ENCODE measurements at places on chromosomes 2 and 18.
A peak's percentile ranks its signal among the peaks of the same experiment; 100 is the strongest.

DNA sequence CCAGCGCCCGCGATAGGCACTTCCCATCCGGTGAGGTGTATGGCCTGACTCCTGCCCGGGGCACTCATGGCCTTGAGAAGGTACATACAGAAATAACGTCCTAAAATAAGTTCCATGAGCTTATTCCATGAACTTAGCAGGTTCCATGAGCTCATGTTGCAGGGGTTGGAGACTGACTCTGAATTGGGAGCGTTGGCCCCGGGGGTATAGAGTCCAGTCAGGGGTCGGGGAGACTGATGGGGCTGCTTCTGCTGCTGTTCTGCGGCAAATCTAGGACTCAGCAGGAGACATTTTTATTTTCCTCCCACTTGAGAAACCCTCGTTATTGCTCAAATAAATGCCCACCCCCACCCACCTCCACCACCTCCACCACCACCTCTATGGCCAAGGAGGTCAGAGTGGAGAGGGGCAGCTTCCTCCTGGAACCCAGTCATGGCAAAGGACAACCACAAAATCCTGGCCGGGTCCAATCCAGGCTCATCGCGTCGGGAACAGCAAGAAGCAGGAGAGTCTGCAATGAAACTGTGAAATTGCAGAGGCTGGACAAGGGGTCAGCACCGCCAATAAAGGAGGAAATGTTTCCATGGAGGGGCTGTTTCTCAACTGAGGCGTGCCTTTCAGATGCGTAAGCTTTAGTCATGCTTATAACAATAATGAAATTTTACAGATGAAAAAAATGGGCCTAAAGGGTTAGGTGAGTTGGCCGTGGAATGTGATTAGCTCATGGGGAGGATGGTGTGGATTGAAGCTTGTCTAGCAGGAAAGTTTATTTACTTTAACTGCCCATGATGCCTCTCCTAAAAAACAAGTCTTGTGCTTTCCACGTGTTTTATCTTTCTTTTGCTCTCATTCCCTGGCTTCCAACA lies 136.6 kb upstream of the ALKAL2 start:
- DNase-seq: no peak

DNA sequence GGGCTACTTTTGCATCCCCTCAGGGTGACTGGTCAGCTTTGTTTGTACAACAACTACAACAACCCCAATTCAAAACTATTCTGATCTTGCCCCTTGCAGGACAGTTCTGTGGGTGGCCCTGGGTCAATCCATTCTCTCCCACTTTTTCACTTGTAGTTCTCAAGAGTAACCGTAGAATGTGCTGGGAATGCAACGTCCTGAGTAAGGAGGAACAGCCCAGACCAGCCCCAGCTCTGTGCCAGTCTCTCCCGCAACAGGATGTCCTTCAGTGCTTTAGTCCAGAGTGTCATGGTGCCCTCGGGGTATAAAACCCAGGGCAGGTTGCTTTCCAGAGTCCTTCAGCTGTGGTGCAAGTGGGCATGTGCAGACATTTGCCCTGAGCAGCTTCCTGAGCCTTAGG lies 22.1 kb upstream of the TEX51 start:
- no peak for DNase-seq

DNA sequence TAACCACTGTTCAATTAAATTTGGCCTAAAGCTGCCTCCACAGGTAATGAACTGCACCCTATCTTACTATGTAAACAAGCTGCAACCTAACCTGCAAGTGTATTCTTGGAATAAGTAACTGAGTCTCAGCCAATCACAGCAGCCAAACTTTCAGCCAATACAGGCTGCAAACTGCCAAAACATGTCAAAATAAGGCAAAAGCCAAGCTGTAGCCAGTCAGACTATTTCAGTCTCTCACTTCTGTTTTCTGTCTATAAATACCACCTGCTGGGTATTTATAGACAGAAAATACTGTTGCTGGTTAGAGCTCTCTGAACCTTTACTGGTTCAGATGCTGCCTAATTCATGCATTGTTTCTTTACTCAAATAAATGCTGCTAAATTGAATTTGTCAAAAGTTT lies 14.3 kb downstream of the C2orf76 start:
- DNase-seq: no peak

DNA sequence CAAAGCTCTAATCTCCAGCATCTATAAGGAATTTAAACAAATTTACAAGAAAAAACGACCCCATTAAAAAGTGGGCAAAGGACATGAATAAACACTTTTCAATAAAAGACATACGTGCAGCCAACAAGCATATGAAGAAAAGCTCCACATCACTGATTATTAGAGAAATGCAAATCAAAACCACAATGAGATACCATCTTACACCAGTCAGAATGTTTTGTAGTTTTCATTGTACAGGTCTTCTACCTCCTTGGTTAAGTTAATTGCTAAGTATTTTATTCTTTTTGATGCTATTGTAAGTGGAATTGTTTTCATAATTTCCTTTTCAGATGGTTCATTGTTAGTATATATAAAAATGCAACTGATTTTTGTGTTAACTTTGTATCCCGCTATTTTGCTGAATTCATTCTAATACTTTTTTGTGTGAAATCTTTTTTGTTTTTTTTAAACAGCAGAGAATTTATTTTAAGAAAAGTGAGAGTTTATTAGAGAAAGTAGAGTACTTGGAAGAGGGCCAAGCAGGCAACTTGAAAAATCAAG lies 40.7 kb downstream of the SLC39A10 start:
- DNase-seq: no peak

- DNase-seq: peak; percentile 60
Measured at GRCh38 chr18:7830468-7830867, 263.4 kb downstream of the PTPRM start.

DNA sequence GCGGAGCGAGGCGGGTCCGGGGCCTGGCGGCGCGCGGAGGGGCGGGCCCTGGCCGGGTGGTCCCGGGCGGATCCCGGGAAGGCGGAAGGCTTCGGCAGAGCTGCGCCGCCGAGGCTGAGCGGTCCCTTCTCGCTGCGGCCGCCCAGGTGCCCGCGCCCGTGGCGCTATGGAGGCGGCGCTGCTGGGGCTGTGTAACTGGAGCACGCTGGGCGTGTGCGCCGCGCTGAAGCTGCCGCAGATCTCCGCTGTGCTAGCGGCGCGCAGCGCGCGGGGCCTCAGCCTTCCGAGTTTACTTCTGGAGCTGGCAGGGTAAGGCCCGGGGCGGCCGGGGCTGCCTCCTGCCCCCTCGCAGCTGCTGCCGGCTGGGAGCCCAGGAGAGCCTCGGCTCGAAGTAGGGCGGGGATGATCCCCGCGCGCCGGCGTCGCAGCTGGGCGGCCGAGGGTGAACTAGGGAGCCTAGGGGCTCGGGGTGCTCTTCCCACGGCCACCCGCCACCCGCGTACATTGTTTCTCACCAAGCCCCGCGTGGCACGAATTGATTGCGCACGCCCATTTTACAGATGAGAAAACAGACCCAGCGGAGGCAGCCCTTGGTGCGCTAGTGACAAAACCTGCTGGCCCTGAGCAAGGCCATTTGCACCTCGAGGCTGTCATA lies at the start of gene SLC66A3:
Gene SLC66A3, plus strand, starts transcription at position 87 of the 655 bp plus-strand sequence. Its CDS starts 80 bp downstream, at position 167.
- DNase-seq: peak; percentile 88

GRCh38 chr2:127482031-127482430 lies 44.3 kb downstream of the IWS1 start:
- no peak for DNase-seq
